ENCODE measurements at places on chromosomes 3 and 15.
A peak's percentile ranks its signal among the peaks of the same experiment; 100 is the strongest.

DNA sequence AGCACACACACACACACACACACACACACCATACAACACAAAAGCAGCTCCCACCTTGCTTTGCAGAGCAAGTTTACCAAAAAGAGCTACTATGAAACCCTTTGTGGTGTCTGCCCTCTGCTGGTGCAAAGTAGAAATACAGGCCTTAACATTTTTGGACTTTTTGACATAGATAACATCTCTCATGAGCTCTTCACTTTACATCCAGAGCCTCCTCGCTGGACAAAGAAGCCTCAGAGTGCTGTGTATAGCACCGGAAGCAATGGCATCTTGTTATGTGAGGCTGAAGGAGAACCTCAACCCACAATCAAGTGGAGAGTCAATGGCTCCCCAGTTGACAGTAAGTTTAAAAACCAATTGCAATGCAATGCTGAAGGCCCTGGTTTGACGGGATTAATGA lies 157.9 kb downstream of the CHL1 start:
- DNase-seq, result peak; percentile 88

DNA sequence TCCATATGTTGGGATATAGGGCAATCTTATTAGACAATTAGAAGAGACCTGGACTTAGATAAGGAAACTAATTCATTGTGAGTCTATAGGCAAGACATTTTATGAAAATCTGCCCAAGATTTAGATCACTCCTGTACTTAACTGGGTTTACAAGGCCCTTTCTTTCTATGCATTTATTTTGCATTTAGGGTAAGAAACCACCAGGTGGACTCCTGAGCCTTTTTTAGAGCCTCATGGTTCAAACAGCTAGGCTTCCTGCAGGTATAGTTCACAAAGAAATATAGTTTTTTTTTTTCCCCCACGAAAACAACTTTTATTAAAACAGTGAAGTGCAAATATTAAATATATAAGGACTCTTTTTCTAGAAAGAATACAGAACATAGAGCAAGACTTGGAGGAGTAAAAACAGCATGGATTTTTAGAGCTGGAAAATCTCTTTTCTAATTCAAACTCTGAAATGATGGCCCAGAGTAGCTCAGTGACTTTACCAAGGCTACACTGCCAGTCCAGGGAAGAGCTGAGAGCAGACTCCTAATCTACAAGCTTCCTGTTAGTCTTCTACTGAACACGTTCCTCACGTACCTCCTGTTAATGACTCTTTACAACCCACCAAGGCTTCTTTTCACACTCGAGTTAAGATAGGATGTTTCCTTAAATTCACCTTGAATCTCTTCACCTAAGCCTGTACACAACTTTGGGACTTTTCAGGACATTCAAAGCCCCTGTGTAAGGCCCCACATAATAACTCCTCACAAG lies 400.9 kb upstream of the ATP11B start:
- peak; percentile 6 for DNase-seq

GRCh38 chr3:183393625-183394024 lies 34.8 kb downstream of the MCF2L2 start:
- no peak for DNase-seq

- no peak for DNase-seq
Observed at GRCh38 chr15:85545185-85545584, 164.8 kb downstream of the AKAP13 start.

DNA sequence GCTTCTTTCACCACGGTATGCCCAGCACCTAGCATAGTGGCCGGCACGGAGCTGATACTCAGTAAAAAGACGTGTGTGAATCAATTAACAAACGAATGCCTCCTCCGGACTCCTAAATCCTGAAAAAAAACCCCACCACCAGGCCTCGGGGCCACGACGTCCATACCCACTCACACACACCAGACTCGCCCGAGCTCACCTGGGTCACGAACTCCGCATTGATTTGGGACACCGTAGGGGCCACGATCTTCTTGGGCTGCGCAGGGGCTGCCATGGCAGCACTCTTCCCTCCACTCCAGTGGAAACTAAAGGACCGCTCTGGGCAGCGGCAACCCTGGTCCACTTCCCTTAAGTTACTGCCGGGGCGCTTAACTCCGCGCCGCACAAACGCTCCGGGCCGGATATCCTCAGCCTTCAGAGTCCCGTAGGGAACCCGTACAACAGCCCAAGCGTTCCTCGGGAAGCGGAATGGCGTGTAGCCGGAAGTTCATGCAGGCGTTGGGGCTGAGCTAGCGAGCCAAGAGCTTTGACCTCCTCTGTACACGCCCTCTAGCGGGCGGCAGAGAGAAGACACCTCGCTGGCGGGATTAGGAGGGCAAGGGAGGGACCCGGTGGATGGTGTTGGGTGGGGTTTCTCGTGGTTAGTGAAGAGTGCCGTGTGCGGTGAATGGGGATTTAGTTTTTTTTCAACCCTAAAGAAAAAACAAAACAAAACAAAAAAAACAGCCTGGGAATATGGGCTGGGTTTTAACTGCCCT lies at the start of gene AQR:
AQR (minus strand) TSS at position 403 of the 758 bp plus-strand sequence; CDS start at position 274, 129 bp downstream.
- peak; percentile 98 for DNase-seq

- no peak for DNase-seq
Observed at GRCh38 chr15:31151301-31152233, 50.0 kb upstream of the TRPM1 start.

DNA sequence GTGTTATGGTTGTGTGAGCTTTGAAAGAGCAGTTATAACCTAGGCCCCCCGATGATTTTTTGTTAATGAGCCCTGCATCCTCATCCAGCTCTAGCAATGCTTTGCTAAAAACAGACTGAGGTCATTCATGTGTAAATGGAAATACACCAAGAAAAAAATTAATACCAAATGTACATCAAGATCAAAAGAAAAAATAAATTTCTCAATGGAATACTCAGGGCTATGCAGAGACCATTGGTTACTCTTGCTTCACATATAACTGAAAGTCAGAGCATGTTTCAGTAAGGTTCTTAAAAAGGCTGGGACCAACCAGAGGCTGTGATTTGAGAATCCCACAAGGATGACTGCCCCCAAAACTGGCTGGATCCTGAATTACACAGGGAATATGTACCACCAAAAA lies 48.0 kb downstream of the ARHGAP31 start:
- DNase-seq, result no peak

DNA sequence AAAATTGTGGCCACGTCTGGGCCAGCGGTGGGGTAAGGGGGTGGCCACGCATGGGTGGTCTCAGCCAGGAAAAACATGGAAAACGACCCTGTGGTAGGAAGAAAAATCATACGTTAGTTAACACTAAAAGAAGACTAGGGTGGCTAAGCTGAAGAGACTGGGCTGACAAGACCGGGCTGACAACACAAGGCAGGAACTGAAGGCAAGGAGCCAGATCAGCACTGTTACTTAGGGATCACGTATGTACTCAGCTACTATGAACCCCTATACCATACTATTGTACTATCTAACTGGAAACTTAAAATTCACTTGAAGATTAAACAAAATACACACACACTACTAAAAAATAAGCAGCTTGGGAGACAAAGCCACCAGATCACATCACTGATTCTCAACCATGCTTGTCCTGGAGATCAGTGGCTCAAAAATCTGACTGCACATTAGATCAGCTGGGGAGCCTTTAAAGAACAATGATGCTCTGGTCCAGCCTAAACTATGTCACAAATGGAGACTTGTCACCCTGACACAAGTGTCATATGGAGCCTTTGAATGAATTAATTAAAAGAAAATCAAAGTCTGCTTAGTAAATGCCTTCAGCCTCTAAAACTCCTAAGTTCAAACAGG lies 442.2 kb downstream of the SHQ1 start:
- no peak for DNase-seq

DNA sequence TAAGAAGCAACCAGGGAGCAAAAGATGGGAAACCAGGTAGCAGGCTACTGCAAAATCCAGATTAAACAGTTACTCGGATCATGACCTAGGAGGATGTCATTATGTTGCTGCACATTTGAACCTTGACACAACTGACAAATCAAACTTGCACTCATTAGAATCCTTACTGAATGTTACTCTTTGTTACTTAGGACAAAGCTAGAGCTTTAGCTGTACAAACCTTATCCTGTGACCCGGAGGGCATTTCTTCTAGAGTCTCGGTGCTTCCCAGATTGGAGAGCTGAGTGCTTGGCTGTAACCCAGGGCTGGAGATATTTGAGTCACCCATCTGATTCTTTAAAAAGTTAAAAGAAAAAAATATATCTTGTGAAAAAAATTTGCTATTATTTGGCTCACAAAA lies 43.4 kb downstream of the DCP1A start:
- DNase-seq, result no peak
